ENCODE measurements at places on chromosomes 12 and 14.
A peak's percentile ranks its signal among the peaks of the same experiment; 100 is the strongest.

DNA sequence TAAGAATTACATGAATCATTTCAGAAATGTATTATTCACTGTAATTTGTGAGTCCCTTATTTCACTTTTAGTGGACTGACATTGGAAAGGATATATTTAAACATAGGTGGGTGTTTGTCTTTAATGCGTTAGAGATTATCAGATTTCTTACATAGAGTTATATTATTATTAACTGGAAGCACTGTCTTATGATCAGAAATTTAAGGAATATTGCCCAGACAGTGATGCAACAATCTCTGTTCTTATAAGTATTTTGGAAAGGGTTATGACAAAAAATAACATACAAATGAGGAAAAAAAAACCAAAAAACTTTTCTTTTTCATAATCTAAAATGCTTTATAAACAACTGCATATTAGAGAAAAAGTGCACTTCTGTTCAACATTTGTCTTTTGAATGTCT, 836.6 kb downstream of the SLC6A15 start:
- DNase-seq = no peak

DNA sequence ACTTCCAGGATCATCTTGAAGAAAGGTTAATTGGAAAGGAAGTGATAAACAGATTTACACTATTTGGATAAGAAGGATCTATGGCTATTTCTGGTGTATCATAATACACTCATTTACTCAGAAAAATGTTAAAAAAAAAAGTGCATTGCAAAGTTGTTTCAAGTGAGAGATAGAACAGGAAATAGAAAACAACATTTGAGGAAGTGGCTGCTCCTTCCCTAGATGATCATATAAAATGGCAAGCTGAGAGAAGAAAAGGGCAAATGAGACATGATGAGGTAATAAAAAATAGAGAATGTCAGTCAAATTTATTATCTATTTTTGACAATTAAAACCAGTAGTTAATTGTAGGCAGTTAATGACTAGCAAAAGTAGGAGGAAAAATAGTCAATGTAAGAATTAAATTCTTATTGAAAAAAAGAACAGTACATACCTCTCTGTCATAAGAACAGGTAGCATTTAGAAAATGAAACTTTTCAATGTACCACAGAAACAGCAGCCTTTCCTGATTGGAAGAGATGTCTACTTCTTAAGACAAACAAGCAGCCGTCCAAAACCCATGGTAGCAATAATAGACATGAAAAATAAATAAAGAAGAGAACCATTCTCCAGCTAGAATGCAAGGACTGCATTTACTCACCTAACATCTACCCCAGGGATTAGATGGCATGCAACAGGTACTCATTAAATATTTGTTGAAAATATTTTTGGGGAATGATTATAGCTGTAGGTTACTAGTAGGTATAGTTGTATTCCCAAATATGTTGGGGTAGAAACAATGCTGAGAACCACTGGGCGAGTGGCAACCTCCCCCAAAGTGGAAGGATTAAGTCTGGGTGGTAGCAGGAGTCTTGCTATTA, 63.9 kb upstream of the GRIP1 start:
- no peak for DNase-seq

- DNase-seq = no peak
These were observed 65.1 kb upstream of the KTN1 start for GRCh38 chr14:55514819-55515490.

- no peak for DNase-seq
These were observed 68.6 kb downstream of the FIGNL2 start for GRCh38 chr12:51779876-51780275.

- no peak for DNase-seq
These were observed 51.5 kb downstream of the ST8SIA1 start for GRCh38 chr12:22283006-22283506.

GRCh38 chr14:51789596-51789995, 70.8 kb upstream of the GNG2 start:
- DNase-seq = no peak

- DNase-seq = no peak
These were observed 16.2 kb downstream of the PXN start for GRCh38 chr12:120249266-120249874.

- no peak for DNase-seq
These were observed 30.8 kb downstream of the LGMN start for GRCh38 chr14:92717571-92718042.

DNA sequence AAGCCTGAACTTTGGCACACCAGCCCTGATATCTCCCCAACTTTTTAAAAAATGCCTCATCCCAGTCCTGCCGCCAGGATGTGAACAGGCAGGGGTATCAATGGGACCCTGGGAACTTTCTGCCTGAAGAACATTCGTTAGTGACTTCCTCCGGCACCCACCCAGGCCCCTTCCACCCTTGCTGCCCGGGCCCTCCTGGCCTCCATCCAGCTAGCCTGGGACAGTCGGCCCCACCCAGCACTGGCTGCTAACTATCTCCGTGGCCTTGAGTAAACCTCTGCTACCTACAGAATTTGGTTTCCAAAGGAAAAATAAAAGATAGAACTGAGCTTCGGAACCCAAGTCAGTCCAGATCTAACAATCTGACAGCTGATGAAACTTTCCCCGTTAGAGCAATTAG, 14.3 kb downstream of the SCARB1 start:
- no peak for DNase-seq

DNA sequence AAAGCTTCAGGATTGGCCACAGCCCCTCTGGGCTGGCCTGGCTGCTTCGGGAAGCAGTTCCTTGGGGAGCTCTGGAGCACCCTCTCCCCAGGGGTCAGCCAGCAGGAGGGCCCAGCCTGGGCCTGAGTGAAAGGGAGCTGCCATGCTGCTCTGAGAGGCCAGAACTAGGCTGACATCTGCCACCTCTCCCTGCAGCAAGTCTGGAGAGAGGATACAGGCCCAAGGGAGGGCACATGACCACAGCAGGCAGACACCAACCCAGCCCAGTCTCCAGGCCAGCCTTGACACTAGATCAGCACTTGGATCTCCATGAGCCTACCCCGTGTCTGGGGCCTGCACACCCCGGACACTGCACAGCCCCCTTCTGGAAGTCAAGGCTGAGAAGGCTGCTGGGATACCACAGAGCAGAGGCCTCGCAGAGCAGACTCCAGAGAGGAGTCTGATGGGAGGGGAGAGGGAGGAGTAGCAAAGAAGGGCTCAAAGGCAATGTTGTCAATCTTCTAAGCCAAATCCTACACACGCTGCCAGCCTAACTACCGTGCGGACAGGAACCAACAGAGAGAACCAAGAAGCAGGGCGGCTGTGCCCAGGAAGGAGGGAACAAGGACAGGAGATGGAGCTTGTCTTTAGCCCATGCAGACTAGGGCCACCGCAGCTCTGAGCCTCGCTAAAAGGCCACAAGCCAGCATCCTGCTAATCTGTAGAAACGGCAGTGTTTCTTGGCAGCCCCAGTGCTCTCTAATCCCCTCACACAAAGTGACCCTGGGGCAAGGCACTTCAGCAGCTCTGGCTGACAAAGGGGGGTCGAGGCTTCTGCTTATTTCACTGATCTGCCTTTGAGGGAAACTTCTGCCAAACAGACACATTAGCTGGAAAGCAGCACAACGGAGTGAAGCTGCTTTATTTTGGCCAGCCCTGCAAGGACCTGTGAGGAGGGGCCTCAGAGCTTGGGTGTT, 12.9 kb downstream of the COL2A1 start:
- DNase-seq = no peak

GRCh38 chr14:78448164-78449094, 278.3 kb downstream of the NRXN3 start:
- peak; percentile 55 for DNase-seq

DNA sequence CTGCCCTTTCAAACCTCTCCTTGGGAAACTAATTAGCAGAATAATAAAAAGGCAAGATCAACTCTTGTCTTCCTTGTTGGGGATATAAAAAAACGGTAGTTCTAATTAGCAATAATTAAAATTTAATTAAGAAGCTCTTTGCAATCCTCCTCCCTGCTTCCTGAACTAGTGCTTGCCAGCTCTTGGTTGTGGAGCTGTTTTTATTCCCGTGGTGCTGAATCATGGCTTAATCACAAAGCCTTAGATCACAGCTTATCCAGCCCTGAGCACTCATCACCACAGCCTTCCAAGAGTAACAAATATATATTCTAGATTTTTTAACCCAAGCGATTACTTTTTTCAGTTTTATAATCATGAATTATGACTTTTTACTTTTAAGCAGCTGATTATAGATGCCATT, 63.2 kb upstream of the INSM2 start:
- DNase-seq = no peak

DNA sequence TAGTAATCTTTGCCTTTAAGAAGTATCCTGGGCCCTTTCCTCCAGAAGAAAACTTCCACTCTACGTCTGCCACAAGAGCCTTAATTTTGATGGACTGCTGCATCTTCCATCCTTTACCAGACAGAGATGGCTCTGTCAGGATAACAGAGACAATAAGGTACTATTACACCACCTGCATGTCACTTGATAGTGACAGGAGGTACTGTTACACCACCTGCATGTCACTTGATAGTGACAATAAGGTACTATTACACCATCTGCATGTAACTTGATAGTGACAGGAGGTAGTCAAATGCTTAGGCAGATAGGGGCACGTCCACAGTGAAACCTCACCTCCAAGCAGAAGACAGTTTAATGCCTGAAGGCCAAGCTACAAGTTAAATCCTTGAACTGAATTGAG, 13.9 kb downstream of the OR6C74 start:
- DNase-seq = no peak

- peak; percentile 49 for DNase-seq
These were observed 46.1 kb upstream of the PTPRO start for GRCh38 chr12:15276088-15276698.

- DNase-seq = no peak
These were observed 693.9 kb upstream of the MGAT4C start for GRCh38 chr12:86950043-86950442.

DNA sequence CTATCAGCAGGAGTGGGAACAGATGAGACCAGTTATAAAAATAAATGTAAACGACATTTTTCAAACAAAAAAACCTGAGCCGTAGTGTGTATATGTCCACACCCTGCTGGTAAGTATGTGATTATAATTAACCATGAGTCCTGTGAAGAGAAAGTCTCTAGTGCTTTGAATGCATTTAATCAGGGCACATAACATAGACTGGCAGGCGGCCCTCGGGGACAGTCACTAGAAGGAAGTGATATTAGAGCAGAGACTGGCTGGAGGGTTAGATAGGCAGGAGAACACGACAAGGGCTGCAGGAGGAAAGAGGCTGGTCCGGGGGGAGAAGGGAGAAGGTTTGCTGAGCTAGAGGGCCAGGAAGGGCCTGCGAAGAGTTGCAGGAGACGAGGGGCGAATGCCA, 23.8 kb upstream of the ELK3 start:
- no peak for DNase-seq

DNA sequence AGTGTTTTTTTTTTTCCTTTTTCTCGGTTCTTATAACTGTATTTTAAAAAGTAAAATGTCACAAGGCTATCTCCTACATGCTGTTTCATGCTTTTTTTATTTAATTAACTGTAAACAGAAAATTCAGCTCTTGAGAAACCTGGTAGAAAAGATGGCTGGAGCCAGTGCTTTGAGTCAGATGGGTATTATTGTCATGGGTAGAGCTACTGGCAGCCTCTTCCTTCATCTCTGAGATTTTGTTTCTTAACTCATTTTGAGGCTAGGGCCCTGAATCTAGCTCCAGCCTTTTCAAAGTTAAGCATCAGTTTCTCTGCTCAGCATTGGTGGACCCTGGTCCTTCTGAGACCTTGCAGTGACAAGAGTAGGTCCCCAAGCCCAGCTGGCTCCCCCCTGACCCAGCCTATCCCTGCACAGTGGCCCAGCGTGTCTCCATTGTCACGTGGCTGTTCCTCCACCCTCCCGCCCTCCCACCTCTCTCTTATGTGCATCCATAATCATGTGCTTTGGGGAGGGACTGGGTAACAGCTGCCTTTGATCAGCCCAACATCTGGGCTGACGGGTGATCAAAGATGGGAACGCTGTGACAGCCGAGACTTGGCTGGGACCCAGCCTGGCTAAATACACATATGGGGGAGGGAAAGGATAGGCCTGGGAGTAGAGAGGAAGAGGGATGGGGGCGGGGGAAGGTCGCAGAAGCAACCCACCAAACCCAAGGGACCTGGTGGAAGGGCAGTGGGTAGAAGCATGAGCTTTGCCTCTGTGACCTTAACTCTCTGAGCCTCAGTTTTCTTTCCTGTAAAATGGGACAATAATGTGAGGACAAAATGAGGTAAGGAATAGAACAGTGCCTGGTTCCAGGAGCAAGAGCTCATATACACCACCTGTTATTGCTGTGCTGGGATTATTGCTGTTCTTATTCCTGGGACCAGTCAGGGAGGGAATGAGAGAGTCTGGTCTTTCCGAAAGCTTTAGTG, 24.4 kb upstream of the RBM19 start:
- DNase-seq = no peak

- DNase-seq = no peak
These were observed 24.9 kb downstream of the DEGS2 start for GRCh38 chr14:100134586-100134985.
